ENCODE measurements at places on chromosomes 2 and 18.

GRCh38 chr2:18551169-18551568, 9.3 kb downstream of the RDH14 start:
- no peak for DNase-seq

GRCh38 chr2:40300391-40300790, 151.5 kb downstream of the SLC8A1 start:
- DNase-seq = no peak

GRCh38 chr2:226893216-226893615, 57.4 kb downstream of the RHBDD1 start:
- no peak for DNase-seq

DNA sequence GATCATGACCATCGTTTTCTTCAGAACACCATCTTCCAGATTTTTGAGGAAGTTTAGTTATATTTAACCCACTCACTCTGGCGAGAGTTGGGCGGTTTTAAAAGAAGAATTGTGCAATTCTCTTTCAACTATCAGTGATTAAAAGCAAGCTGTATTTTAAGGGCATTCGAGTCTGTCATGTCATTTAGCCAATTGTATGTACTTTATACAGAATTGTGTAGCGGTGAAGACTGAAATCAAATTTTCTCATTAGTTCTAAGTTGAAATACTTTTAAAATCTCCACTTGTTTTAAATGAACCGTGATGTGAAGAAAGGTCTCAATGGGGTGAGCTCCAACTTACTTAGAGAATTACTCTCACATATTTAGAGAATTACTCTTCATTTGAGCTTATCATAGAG, 214.6 kb upstream of the DTNA start:
- DNase-seq = no peak

- DNase-seq = no peak
Observed at GRCh38 chr2:157497638-157498314, 53.9 kb upstream of the CYTIP start.

GRCh38 chr2:55408918-55409868, 10.5 kb downstream of the CCDC88A start:
- no peak for DNase-seq

- DNase-seq = no peak
Observed at GRCh38 chr18:36667811-36668210, 161.0 kb downstream of the TPGS2 start.

DNA sequence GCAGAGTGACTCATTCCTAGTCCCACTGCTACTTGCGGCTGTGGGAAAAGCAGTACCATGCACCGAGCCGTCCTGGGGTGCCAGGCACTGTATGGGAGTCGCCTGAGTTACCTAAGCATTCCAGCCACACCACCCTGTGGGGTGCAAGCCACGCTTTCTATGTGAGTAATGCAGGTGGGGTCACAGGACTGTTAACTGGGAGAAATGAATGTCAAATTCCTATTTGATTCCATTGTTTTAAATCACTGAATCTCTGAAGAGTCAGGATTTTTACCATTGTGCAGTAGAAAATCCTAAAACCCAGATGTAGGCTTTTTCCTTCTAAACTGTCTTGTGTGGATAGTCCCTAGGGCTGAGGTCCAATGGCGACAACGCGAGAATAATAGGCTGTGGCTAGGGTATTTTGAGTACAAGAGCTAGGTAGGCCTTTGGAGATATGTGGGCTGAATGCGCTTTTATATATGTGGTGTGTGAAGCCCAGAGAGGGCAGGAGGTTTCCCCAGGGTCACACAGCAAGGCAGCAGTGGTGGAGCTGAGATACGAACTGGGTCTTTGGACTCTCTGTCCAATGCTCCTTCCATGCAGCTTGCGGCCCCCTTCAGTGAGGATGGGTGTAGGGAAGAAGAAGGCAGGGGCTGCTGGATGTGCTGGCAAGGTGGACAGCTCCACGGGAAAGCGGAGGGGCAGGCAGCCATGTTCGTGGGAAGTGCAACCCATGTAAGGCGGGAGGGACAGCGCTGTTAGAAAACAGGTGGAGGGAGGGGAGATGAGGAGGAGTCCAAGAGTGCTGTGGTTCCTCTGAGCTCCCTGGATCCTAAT, 83.2 kb downstream of the DDX1 start:
- DNase-seq = no peak

DNA sequence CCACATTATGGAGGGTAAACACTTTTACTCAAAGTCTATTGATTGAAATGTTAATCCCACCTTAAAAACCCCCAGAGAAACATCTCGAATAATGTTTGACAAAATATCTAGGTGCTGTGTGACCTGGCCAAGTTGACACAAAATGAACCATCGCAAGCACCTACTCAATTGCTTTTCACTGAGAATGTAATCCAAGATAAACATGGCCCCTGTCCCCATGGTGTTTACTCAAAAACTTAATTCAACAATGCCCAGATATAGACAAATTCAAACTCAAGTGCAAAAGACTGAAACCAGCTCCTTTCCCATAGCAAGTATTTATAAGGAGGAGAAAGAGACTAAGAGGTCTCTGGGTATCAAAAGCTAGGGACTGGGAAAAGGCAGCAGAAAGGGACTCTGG, 15.0 kb upstream of the ACMSD start:
- DNase-seq = no peak

DNA sequence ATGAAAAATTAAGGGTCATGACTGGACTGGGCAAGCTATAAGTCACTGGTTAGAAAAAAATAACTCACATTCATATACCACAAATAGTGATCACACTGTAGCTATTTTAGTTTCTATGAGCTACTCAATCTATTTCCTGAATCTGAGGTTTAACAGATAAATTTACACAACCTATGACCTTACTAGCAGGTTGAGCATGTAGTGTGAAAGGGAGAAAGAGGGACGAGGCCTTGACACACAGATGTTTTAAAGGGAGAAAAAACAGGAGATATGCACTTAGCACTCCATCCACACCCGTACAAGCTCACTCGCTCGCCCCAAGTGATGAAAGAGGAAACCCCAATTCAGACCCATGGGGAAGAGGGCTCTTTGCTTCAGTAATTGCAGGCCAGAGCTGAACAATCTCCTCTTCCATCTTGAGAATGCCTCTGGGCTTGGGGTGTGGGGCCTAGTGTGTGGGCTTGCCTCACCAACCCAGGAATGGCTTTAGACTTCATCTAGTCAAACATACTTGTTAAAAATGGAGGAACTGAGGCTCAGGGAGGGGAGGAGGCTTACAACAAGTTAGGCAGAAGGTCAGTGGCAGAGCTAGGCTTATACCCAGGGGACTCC, 10.7 kb downstream of the CYRIA start:
- DNase-seq = no peak

DNA sequence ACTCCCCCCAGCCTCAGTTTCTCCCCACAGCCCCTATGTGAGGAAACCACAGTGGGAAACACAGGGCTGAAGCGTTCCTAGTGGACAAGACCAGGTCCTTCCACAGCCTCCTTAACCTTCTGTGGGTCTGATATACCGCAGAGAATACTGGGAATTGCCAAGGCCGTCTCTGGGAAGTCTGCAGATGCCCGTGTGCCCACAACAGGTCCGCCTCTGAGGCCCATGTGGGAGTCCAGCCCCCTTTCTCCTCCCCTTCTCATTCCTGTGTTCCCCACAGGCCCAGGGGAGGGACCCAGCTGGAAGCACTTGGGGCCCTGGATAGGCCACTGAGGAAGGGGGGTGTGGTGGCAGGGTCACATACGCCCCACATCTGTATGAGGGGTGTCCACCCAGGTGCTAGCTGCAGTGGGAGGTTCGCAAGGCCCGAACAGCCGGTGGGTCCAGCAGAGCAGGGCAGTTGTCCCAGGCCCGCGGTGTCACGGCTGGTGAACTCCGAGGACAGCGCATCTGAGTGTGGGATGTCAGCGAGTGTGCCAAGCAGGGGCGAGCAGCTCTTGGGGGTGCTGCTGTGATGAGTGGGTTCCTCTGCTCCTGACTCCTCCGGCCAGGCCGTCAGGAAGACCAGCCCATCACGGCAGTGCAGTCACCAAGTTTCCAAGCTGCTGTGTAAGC, 2.4 kb upstream of the KCNIP3 start:
- DNase-seq = no peak

- DNase-seq = no peak
Observed at GRCh38 chr18:27143580-27144287, 41.4 kb downstream of the CHST9 start.

DNA sequence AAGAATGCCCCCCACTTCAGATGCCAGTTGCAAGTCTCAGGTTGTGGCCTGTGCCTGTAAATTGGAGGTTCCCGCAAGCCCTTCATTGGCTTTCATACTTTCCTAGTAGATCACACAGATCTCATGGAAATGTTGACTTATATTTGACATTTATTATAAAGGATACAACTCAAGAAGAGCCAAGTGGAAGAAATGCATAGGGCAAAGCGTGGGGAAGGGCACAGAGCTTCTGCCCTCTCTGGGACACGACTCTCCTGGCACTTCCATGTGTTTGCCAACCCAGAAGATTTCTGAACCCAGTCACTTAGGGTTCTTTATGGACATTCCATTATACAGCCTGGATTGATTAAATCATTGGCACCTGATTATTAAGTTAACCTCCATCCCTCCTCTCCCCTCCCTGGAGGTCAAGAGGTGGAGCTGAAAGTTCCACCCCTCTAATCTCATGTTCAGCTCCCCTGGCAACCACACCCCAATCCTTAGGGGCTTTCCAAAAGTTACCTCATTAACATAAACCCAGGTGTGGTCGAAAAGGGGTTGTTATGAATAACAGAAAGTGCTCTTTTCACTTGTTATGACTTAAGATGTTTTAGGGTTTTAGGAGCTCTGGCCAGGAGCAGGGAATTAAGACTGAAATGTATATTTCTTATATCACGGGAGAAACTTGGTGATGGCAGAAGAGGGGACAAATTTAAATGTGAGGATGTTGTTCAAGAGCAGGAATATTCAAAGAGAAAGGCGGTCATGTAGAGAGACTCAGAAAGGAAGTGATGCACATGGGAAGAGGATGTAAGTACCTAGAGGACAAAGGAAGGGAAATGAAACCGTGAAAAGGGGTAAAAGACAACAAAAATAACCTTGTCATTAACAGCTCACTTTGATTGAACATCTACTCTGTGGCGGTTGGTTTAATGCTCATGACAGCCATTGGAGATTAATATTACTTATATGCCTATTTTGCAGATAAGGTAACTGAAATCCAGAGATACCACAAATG, 31.8 kb downstream of the SP100 start:
- no peak for DNase-seq

DNA sequence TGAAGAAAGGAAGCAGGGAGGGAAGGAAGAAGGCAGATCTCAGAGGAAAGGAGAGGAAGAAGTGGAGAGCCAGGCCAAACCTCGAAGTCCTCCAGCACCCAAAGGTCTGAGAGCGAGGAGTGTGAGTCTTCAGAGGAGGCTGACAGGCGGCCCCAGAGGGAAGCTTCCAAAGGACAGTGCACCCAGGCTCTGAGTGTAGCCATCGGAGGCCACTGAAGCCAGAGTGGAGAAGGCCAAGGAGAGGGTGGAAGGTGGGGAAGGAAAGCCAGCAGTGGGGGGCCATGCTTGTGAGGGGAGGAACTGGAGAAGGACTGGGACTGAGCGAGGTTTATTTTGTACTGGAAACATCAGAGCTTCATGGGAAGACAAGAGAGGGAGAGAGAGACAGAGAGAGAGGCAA, 6.0 kb downstream of the ATP6V1B1 start:
- DNase-seq = no peak

DNA sequence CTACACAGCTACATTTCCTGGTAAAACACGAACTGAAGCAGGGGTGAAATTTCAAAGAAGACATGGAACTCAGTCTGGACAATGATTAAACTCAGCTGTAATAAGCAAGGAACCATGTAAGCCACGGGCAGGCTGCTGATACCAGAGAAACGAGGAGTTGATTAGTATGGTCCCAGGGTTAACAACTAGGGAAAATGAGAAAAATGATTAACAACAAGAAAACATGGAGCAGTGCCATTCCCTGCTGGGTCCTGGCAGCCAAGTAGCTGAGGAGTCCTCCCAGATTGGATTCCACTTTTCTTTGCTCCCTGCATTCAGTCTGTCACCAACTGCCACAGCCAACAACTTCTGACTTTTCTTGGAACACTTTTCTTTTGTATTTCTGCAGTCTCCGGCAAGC, 517.0 kb upstream of the KLHL29 start:
- DNase-seq = no peak

DNA sequence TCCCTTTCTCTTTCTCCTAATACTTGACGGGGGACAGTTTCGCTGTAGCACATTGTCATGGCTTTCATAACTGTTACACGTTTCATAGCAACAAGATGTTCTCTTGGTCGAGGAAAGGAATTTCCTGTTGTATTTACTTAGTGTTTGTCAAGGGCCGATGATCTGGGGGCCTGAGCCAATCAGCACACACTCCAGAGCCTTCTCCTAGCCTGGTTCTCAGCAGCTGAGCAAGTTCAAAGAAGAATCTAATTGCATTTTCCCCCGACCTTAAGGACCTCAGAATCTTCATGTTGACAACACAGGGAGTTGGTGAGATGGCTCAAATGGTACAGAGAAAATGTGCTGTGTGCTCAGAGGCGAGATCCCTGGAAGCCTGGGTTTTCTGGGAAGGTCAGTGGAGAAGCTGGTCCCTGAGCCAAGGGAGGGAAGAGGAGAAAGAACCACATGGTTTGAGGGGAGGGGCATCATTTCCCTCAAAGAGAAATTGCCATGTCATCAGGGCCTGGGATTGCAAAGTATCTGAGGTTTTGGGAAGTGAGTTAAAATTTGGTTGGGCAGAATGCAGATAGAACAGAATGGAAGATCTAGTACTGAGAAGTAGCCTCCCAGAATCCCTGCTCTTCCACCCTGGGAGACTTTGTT, 76.9 kb upstream of the AGAP1 start:
- DNase-seq = no peak

DNA sequence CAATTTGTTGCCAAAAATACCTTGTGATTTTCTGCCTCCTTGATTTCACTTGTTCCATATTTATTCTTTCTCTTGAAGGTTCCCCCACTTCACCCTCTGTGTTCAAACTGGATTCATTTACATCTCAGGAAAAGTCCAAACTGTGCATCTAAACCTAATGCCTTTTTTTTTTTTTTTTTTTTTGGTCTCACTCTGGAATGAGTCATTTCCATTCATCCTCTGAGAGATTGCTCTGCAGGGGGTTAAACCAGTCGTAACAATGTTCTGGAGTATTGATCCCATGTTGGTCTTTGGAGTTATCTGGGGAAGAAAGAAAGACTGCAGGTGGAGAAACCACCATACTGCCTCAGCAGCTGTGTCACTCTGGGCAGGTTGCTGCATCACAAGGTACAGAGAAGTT, 119.7 kb downstream of the TACR1 start:
- DNase-seq = no peak

- no peak for DNase-seq
Observed at GRCh38 chr18:21163647-21164547, 52.3 kb upstream of the ROCK1 start.

All from effector CD8-positive, alpha-beta T cell (primary cell).